ENCODE measurements at places on chromosomes 7 and 10.

- no peak for DNase-seq
Observed at GRCh38 chr10:29254123-29255046, 34.5 kb upstream of the LYZL1 start.

DNA sequence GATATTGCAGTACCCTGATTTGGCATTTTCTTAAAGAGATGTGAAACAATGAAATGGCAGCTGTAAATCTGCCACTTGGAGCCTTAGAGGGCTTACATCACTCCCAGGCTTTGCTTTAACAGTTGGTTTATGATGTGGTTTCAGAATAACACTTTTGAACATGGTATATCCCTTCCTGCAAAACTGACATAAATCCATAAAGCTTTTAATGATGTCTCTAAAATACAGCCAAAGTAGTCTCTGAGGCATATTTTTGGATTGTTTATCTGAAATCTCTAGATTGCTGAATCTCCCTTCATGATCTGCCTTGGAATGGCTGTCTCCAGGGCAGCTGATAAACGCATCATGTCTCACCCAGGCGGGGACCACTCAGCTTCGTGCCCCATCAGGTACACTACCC is 377.8 kb upstream of the C7orf33 start:
- no peak for DNase-seq

- DNase-seq = peak; percentile 58
Observed at GRCh38 chr10:86400705-86401587, 34.4 kb upstream of the GRID1 start.

GRCh38 chr7:50730446-50731400 is 52.0 kb downstream of the GRB10 start:
- no peak for DNase-seq

- no peak for DNase-seq
Observed at GRCh38 chr7:128102490-128103291, 71.5 kb upstream of the LRRC4 start.

- no peak for DNase-seq
Observed at GRCh38 chr7:292826-293225, 2.9 kb downstream of the FOXL3 start.

DNA sequence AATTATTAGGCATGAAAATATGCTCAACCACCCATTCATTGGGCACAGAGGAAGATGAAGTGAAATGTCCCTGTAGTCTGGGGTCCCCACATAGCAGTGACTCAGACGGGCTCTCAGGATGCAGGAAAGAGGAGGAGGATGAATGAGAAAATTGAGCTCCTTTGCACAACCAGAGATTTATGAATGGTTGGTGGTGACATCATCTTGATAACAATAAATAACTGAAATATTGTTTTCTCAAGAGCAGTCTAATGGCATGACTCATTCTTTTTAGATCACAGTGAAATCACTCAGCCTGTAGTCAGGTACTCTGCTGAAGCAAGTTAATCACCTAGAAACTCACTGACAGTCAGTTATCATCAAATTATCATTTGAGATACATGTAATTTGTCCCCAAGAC is 254.1 kb downstream of the RELN start:
- no peak for DNase-seq

DNA sequence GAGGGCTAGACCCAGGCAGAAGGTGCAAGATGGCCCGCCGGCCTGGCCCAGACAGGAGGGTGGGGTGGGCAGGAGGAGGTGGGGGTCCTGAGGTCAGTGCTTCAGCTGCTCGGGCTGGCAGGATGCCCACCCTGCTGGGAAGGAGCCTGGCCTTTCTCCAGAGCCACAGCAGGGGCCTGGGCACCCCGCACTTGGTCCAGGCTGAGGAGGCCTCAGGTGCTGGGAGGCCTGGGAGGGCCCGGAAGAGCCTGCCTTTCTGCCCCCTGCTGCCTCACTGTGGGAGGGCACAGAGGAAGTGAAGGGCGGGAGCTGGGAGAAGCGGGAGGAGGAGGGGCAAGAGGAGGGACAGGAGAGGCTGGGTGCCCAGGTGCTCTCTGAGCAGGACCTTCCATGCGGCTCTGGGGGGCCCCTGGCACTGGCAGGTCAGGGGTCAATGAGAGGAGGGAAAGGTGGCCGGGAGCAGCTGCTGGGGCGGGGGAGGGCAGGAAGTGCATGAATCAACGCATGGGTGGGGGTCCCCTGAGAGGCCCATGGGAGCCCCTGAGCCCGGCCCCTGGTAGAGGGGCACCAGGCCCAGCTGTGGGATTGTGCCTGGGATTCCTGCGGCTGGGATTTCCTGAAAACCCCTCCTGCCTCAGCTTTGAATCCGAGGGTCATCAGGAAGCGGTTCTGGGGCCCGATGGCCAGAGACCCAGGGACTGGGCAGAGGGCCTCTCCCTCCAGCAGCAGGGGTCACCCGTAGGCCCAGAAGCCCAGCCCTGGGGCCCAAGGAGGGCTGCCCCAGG is 49.9 kb downstream of the PWWP2B start:
- no peak for DNase-seq

DNA sequence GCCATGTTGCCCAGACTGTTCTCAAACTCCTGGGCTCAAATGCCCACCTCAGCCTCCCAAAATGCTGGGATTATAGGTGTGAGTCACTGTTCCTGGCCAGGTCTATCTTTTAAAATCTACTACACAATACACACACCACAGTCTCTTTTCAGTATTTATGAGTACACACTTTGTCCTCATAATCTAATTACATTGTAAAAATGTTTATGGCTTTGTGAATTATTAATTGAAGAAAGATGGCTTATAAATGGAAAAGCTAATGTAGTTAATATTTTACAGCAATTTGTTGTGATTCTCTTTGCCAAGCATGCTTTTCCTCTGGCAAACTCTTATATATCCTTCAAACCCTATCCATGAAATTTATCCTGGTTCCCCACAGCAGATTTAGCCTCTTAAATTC is 22.0 kb downstream of the LAMB4 start:
- DNase-seq = no peak

Data from iPS-NIHi11 (cell line).